NCI-H1048 (cell line): ENCODE measurements at places on chromosomes 13 and 19.

GRCh38 chr19:15149737-15150136 is 42.5 kb downstream of the SYDE1 start:
- no peak for DNase-seq

DNA sequence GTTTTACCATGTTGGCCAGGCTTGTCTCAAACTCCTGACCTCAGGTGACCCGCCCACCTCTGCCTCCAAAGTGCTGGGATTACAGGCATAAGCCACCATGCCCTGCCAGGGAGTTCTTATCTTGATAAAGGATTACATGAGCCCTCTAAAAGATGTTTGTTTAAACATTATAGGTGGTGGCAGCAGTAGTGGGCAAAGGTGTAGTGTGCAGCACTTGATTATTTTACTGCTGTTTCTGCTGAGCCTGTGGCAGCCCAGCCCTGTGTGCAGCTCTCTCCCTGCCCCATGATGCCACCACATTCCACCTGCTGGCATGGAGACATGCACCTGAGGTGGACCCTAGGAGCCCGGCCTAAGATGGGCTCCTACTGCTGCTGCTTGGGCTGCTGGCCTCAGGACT is 54.0 kb downstream of the ZNF429 start:
- DNase-seq = no peak

- DNase-seq = no peak
Measured at GRCh38 chr13:27183561-27184147, 12.0 kb upstream of the USP12 start.

DNA sequence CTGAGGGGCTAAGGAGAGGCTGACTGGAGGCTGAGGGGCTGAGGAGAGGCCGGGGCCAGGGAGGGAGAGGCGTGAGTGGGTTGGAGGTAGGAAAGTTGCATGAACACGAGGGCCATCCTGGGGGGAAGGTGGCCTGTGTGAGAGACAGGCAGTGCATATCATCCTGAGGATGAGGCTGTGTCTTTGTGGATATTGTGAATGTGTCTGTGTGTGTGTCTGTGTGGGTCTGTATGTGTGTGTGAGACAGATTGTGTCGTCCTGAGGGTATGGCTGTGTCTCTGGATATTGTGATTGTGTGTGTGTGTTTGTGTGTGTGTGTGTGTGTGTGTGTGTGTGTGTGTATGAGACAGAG is 422 bp downstream of the ZNF71 start:
- DNase-seq = no peak

DNA sequence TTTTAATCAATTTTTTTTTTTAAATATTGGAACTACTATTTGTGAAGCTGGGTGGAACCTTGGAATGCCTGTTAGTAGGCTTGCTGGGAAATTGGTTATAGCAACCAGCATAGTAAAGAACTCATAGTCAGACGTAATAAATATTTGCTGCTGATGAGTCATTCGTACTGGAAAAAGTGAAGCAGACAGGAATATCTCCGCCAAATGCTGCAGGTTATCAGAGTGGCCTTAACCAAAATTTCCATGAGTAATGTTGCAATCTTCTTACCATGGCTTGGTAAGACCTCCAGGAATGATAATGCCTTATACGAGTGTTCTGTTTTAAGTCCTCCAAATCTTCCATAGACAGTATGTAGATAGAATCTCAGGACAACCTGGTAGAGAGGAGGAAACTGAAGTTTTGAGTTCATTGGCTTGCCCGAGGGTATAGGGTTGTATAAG is 34.2 kb downstream of the MBNL2 start:
- no peak for DNase-seq

GRCh38 chr19:23055501-23055900 is 52.5 kb upstream of the ZNF728 start:
- DNase-seq = no peak
